ENCODE measurements at places on chromosomes 2 and 18.

DNA sequence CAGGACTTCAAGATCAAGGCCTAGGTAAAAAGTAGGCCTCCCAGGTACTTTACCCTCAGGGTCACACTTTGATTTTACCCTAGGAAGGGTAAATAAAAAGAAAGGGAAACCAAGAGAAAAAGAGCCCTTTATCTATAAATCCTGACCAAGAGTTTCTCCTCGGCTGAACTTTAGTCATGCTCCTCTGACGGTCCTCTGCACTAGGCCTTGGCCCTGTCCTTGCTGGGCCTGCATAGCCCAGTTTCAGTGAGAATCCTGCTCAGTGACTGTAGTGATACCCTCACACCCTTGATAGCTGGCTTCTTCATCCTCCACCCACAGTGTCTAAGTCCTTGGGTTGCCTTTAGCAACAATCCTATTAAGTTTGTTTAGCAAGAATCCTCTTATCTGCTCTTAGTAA lies 20.5 kb upstream of the ITSN2 start:
- no peak for DNase-seq

- no peak for DNase-seq
Measured at GRCh38 chr18:36124841-36125240, 4.3 kb downstream of the SLC39A6 start.

GRCh38 chr2:200408428-200409316 lies 101.2 kb downstream of the KCTD18 start:
- no peak for DNase-seq

DNA sequence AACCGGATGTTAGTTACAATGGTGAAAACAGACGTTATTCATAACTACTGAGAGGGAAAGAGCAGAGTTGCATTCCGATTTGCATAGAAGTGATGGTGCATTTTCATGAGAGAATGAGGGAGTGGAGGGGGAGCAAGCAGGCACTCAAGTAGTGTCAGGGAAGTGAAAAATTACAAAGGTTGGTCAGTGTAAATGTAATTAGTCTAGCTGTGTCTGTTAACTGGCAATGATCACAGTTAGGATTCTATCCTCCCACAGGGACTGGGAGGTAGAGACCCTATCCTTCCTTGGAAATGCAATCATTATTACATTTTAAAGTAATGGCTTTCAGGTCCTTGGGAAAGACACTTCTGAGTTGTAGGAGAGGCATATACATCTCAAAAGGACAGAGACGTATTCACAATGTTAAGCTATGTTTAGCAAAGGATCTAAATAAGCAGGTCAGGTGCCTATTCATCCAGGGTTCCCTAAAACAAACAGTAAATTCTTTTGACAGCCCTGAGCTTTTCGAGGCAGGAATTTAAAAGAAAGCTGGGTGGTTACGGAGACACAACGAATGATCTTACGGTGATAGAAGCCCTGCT lies 1671.8 kb upstream of the DDX18 start:
- no peak for DNase-seq

All from NCI-H1417 treated with DMSO at 0.1 percent for 48 hours (cell line).